Stimulated activated CD8-positive, alpha-beta memory T cell treated with anti-CD3 and anti-CD28 coated beads, Interleukin-7, amount 100 ng/mL, for 24 hours (primary cell): ENCODE measurements at places on chromosomes 6 and 20.

- DNase-seq = no peak
These were observed 26.7 kb downstream of the TNFAIP3 start for GRCh38 chr6:137893726-137894125.

DNA sequence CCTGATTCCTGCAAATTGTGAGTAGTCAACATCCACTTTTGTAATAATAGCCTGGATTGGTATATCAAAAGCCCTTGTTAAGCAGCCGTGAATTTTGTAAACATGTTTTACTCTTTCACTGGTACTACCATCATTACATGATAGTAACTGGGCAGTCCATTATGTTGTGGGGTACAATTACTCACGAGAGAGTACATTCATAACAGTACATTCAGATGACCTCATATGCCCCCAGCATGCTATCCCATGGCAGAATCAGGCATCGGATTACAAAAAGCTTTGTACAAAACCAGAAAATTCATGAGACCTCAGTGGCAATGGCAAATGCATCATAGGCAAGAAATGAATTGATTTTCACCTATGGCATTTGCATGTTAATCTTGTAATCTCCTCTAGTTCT, 166.2 kb downstream of the EPM2A start:
- no peak for DNase-seq

GRCh38 chr6:168411793-168412192, 29.2 kb upstream of the SMOC2 start:
- no peak for DNase-seq

GRCh38 chr6:135329851-135330803, 149.0 kb downstream of the MYB start:
- no peak for DNase-seq

DNA sequence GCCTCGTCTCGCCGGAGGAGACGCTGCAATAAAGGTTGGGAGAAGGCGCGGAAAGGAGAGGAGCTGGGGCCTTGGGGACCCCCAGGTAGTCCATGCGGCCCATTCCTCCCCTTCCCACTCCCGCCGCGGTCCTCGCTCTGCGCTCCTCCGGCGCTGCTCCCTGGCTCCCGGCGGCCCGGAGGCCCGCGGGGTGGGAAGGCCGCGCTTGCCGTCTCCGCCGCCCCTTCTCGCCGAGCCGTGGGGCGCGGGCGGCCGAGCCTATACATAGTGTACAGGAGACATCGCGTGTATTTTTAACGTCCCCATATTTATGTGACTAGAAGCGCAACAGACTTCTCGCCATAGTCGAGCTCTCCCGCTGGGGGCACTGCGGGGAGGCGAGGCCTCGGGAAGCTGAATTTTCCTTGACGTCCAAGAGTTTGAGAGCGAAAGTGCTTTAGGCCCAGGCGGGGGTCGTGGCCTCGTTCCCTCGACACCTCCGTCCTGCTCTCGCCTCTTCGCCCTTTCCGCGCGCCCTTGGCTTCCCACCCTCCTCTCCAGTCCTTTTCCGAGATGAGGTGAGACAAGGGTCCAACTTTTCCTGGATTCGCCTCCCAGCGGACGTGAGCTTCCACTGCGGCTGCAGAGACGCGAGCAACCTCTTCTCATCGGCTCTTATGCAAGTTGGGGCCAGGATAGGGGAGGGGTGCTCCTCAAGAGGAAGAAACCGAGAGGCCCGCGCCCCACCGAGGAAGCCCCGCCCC, 29.0 kb downstream of the SLC12A5 start:
- DNase-seq = no peak

DNA sequence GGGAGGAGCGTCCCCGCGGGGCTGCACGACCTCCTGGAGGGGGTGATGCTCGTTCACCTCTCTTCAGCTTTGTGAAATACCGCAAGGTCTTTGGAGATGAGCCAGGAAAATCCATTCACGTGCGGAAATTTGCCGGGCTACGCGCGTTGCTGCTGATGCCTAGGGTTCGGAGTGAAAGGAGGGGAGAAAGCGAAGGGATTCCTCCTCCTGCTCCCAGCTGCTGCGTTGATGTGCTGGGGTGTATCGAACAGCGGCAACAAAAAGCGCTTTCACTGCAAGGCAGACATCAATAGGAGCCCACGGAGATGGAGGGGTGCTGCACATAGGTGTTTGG, 391 bp upstream of the B3GAT2 start:
- no peak for DNase-seq

DNA sequence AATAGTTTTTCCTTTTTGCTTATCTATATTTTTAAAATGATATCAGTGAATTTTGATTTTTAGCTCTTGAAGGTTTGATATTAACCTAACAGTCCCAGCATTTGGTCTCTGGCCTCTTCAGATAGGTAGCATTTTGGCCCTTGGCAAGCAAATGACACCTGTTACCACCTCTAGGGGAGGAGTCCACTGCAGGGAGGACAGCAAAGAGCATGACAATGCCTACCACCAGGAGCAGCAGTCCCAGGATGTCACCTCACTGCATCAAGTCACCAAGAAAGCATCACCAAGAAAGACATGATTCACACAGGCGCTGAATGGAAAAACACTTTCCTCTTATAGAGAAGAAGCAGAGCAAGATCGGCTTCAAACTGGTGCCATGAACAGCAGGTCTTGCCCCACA, 224.3 kb downstream of the UBE3D start:
- DNase-seq = no peak

DNA sequence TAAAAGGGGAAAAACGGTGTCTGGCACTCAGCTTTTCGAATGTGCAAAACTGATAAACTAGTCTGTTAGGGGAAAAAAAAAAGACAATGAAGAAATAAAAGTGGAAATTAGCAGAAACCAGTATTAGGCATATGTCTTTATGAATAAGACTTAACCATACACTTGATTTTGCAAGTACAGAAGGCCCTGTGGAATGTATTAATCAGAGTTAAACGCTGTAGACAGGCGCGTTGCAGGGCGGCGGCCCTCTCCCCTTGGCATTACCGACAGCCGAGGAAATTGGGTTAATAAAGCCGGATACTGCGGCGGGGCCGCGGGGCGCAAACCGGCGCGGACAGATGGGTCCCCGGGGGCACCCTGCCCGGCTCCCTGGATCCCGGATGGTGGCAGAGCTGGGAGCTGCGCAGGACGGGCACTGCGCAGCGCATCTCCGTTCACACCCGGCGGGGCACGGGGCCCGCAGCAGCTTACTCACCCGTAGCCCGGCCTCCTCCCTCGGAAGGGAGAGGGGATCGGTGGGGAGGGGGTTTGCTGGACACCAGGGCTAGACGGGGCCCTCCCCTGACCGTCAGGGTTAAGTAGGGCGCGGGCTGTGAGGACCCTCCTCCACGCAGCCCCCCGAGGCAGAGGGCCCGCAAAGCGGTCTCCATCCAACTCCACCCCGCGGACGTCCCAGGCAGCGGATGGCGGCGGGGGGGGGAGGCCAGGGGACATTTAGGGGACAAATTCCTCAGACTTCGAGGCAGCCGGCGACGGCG, 2.0 kb downstream of the BHLHE23 start:
- DNase-seq = no peak

DNA sequence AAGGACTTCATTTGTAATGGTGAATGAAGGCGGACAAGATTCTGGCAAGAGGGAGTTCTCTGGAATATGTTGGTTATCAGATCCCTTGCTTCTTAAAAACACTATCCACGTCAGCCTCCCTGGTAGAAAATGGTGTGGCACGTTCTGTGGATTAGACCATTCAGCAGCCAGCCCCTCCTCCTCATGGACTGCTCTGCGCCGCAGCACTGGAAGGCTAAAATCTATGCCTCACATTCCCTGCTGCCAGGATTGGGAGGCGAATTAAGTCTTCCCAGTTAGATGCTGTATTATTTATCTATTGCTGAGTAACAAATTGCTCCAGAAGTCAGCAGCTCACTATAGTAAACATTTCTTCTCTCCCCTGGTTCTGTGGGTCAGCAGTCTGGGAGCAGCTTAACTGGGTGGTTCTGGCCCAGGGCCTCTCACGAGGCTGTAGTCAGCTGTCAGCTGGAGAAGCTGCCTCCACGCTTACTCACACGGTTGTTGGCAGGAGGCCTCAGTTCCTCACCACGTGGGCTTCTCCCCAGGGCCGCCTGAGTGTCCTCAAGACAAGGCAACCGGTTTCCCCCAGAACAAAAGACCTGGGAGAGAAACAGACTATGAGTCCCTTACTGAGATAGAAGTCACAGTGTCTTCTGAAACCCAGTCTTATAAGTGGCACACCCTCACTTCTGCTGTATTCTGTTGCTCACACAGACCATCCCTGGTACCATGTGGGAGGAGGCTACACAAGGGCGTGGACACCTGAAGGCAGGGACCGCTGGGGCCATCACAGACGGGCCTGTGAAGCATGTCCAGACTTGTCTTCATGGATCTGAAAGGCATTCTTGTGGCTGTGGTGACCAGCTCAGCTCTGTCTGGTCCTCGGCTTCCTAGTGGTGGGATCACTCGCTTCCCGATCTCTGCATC, 101.0 kb downstream of the NRN1 start:
- no peak for DNase-seq

- DNase-seq = no peak
These were observed 153.2 kb downstream of the AIG1 start for GRCh38 chr6:143213859-143214376.
